Epithelial cell of prostate (primary cell): ENCODE measurements at places on chromosomes 7 and 10.

DNA sequence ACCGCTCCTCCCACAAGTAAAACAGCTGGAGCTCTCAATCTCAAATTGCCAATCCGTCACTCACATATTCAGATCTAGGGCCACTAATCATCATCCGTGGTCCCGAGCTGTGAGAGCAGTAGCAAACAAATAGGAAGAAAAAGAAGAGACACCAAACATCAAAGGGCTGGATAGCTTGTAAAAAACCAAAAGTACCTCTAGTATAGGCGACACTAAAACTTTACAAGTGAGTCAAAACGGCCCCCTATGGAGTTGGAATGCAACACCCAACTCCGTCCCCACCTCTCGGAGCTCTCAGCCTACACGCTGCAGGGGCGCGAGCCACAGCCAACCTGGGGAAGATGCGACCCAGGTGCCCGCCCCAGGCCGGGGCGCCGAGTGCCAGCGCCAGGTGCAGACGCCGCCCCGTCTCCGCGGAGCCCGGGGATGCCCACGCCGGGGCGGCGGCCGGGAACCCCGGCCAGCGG, 581 bp downstream of the FAM3C start:
- no peak for DNase-seq

DNA sequence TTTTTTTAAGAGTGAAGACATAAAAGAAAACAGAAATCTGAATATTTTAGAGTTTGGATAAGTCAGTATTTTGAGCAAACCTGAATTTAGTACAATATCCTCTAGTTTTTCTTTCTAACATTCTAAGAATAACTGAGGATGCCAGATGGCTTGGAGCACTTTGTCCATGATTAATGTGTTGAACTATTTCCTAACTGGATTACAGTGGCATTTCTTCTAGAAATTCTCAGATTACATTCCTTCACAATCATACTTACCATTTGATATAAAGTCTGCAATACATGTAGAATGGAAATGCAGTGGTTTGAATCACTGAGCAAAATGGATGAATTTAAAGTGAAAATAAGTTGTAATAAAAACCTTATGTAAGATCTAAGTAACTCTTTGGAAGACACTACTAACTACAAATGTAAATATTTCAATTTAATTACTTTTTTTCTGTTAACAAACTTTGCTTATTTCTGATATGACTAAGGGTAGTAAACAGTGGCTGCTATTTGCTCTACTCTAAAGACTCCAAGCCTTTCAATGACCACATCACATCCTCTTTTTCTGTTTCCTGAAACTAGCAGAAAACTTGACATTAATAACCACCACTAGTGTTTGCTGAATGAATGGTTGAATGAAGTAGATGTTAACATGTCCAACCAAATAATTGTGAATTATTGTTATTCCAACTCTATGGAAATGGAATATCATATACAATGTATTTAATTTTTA, 102.8 kb downstream of the PRKG1 start:
- no peak for DNase-seq

GRCh38 chr7:131196803-131197202, 130.9 kb upstream of the MKLN1 start:
- DNase-seq: no peak

DNA sequence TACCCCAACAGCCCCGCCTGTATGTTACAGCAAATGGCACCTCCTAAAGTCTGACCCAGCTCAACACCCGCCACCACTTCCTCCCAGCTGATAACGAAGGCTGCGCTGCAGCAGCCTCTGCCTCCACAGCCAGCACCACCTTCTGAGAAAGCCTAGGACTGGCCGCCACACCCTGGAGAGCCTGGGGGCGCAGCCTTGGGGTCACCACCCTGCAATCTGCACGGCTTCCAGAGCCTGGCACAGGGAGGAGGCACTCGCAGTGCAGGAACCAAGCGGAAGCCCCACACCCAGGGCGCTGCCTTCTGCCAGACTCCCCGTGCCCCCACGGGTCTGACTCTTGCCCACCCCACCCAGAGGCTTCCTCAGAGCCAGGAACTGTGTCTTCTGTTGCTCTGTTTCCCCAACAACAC, 112.5 kb downstream of the MAD1L1 start:
- no peak for DNase-seq

DNA sequence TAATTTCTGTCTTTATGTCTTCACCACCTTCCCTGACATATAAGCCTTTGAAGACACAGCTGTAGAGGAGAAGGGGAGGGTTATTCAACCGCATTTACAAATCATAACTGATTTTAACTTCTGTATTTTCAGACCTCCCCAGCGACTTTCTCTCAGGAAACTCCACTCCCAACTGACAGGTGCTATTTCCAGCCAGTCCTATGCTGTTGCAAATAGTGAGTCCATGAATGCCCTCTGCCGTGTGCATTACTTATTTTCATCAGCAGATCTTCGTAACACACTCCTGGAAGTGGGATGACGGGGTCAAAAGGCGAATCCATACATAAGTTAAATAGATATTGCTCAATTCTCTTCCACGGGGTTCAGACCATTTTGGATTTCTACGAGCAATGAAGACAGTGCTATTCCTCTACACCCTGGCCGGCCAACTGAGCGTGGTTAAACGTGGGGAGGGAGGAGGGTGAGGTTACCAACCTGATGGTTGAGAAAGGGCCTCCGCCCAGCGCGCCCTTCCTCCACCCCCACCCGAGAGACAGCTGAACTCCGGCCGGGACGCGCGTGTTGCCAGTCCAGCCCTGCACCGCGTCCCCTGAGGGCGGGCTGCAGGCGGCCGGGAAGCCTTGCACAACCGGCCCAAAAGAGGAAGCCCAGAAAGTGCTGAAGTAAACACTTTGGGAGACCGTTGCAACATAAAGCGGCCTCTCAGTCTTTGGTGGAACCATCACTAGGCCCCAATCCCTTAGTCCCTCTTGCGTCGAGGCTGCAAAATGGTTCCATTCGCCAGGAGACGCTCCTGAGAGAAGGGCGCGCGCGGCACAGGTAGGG, at the start of gene APBB1IP:
Gene APBB1IP (plus strand): TSS at position 705 of the 825 bp plus-strand sequence. CDS start 53,986 bp downstream, outside the sequence.
- DNase-seq: no peak

- no peak for DNase-seq
Observed at GRCh38 chr10:104323760-104324201, 14.5 kb downstream of the ITPRIP start.

DNA sequence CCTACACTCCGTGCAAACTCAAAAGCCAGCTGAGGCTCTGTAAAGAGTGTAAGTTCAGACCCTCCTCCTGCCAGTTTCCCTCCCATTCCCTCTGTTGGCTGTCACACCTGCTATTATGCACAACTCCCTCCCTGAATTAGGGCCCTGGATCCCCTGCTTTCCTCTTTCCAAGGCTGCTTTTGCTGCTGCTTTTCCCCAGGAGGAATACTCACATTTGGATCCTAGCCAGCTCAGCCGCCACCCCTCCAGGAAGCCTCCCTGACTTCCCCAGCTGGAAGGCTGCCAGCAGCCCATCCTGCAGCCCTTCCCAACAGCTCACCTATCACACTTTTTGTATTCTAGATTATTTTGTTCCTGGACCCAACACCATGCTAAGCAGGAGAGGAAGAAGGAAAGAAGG, 40.9 kb upstream of the WDR11 start:
- DNase-seq: no peak

- DNase-seq: no peak
Observed at GRCh38 chr10:28948046-28948445, 270.7 kb downstream of the BAMBI start.

- DNase-seq: no peak
Observed at GRCh38 chr10:44971935-44972757, 6.5 kb downstream of the DEPP1 start.

- DNase-seq: no peak
Observed at GRCh38 chr10:99551158-99551557, 18.4 kb downstream of the NKX2-3 start.

GRCh38 chr7:25953859-25954258, 198.1 kb upstream of the NFE2L3 start:
- DNase-seq: no peak

DNA sequence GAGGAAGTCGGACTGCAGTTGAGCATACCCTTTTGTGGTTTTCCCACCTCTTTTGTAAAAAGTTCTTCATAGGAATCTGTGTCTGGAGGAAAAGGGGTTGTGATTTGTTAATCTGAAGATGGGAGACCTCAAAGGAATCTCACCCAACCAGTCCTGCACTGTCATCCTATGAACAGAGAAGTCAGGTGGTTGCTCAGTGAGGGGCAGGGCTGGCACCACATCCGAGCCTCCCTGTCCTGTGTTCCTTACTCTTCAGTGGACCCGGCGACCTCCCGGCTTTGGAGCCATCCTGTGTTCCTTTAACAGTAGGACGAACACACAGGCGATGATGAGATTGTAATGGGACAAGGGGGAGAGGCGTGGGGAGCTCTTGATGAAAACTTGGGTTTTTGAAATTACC, 2.8 kb upstream of the MGMT start:
- DNase-seq: no peak
